A549 treated with ZK216348 at 1 μM for 4 hours (cell line): ENCODE measurements at places on chromosomes 11 and 22. TPM values are rescaled to one million over a fixed set of nuclear protein-coding genes. Genes with fewer than 3 reads are reported as not detected.

LGR4 gene
- total RNA-seq = 21.0 to 48.6 TPM (median 35.1 TPM) in 5 replicates

KRTAP5-10 gene
- total RNA-seq = not detected in 5 replicates

MYO7A gene
- 0.86 to 1.5 TPM (median 1.2 TPM) in 5 replicates for total RNA-seq

AQP11 gene
- 0.98 to 2.6 TPM (median 2.1 TPM) in 5 replicates for total RNA-seq

MUC2 gene
- 0.26 to 0.59 TPM (median 0.36 TPM) in 5 replicates for total RNA-seq

DDX17 gene
- total RNA-seq = 86.7 to 106 TPM (median 94.2 TPM) in 5 replicates

IFITM10 gene
- 0.71 to 1.6 TPM (median 0.99 TPM) in 5 replicates for total RNA-seq

OR51I1 gene
- total RNA-seq = not detected in 5 replicates

PGAP2 gene
- total RNA-seq = 18.7 to 26.6 TPM (median 22.6 TPM) in 5 replicates

TBRG1 gene
- total RNA-seq = 14.5 to 17.7 TPM (median 16.9 TPM) in 5 replicates

GGT5 gene
- 1.5 to 4.0 TPM (median 3.7 TPM) in 5 replicates for total RNA-seq

FGF3 gene
- not detected in 5 replicates for total RNA-seq

RIMBP3B gene
- total RNA-seq = 0.19 to 0.67 TPM (median 0.42 TPM) in 5 replicates

DMC1 gene
- 2.4 to 5.4 TPM (median 3.3 TPM) in 5 replicates for total RNA-seq

SLCO2B1 gene
- total RNA-seq = 3.3 to 5.1 TPM (median 4.2 TPM) in 5 replicates

IL10RA gene
- total RNA-seq = 0.06 to 0.09 TPM in 2 of 5 replicates, not detected in the others

MGAT3 gene
- 0.20 to 0.76 TPM (median 0.56 TPM) in 5 replicates for total RNA-seq

CARD16 gene
- total RNA-seq = not detected in 5 replicates

OR52N4 gene
- total RNA-seq = not detected in 5 replicates

GGTLC3 gene
- not detected in 5 replicates for total RNA-seq

OR5AR1 gene
- not detected in 5 replicates for total RNA-seq

KCTD17 gene
- total RNA-seq = 13.3 to 29.1 TPM (median 26.7 TPM) in 5 replicates

OR5D13 gene
- not detected in 5 replicates for total RNA-seq

OR6T1 gene
- total RNA-seq = not detected in 5 replicates

C11orf97 gene
- not detected in 5 replicates for total RNA-seq

TEX12 gene
- total RNA-seq = not detected in 5 replicates

P2RX3 gene
- total RNA-seq = 0.19 to 0.31 TPM (median 0.22 TPM) in 4 of 5 replicates, not detected in the other

DEFB108B gene
- not detected in 5 replicates for total RNA-seq

ILK gene
- 94.5 to 126 TPM (median 120 TPM) in 5 replicates for total RNA-seq

ABTB2 gene
- 22.6 to 41.2 TPM (median 35.3 TPM) in 5 replicates for total RNA-seq

TSGA10IP gene
- not detected in 5 replicates for total RNA-seq

ZNF214 gene
- total RNA-seq = 0.49 to 1.5 TPM (median 0.73 TPM) in 5 replicates

ASCL2 gene
- not detected in 5 replicates for total RNA-seq

MOV10L1 gene
- not detected in 5 replicates for total RNA-seq

TRPC6 gene
- 0.66 to 1.1 TPM (median 0.76 TPM) in 5 replicates for total RNA-seq

CDC42EP2 gene
- 13.7 to 22.4 TPM (median 14.9 TPM) in 5 replicates for total RNA-seq
